CD4-positive, alpha-beta memory T cell (primary cell): ENCODE measurements at places on chromosomes 5 and 9. TPM values are rescaled to one million over a fixed set of nuclear protein-coding genes. Genes with fewer than 3 reads are reported as not detected.

DNA sequence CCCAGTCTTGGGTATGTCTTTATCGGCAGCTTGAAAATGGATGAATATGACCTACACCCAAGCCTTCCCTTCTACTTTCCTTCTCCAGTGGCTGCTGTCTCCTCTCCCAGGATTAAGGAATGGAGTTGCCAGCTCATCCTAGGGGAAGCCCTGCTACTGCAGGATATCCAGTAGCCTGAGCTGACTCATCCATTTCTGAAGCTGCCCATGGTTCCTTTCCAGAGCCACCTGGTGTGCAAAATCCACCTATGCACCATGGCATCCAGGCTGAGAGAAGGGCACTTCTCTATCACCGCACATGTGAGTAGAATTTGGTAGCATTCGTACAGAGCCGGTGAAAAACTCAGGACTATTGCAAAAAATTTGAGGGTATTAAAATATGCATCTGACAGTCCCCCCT, 290.8 kb downstream of the YTHDC2 start:
- no peak for DNase-seq

The TYRP1 gene
- not detected for polyA plus RNA-seq

DNA sequence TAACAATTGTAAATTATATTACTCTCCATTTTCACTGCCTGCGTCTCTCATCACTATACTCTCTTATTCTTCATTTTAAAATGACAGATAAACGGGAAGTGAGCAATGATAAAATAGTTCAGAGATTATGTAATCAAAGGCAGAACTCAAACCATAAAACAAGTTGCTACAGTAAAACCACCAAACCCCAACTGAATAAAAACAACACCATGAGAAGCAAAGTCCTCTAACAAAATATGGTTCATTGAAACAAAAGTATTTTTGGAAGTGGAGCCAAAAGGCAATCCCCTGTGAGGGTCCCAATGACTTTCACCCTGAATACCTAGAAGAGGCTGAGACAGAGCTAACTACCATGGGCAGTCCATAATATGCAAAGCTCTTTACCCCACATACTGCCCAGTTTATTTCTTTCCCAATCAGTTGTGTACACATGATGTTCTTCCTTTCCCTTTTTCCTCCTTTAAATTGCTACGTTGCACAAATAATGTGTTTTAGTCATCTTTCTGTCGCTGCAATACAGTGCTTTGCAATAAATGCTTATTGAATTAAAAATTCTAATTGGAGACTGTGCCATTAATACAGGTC, 64.0 kb upstream of the PTGER4 start:
- DNase-seq = peak; percentile 14

The MYMK gene
- polyA plus RNA-seq = not detected

The SH3GLB2 gene
- polyA plus RNA-seq = 23.8 TPM

GRCh38 chr5:96324708-96325107, 108.3 kb downstream of the PCSK1 start:
- DNase-seq = no peak
